ENCODE measurements at places on chromosomes 7 and 10. TPM values are rescaled to one million over a fixed set of nuclear protein-coding genes. Genes with fewer than 3 reads are reported as not detected.

Gene MMD2
- total RNA-seq: not detected

Gene PAPOLB
- not detected for total RNA-seq

Gene ACHE
- total RNA-seq: 0.54 TPM

Gene TUBB8
- total RNA-seq: 0.13 TPM

Gene HHEX
- 42.2 TPM for total RNA-seq

Gene ZNF853
- 0.07 TPM for total RNA-seq

Gene FAM25G
- not detected for total RNA-seq

Gene CTAGE4
- not detected for total RNA-seq

Gene GFRA1
- 3.7 TPM for total RNA-seq

Gene MOGAT3
- not detected for total RNA-seq

Gene SPDYE2
- not detected for total RNA-seq

Gene CYP2C19
- total RNA-seq: not detected

Gene KLF14
- not detected for total RNA-seq

Gene CDC14C
- total RNA-seq: not detected

Gene TRIM50
- total RNA-seq: not detected

Gene KLHL7
- 23.8 TPM for total RNA-seq

Gene SPDYE1
- total RNA-seq: not detected

Gene FAM13C
- 0.73 TPM for total RNA-seq

Gene OLAH
- 2.5 TPM for total RNA-seq

Gene GNG11
- 196 TPM for total RNA-seq

Gene ELMO1
- total RNA-seq: 13.6 TPM

Gene NEUROD6
- total RNA-seq: not detected

Gene HOXA9
- total RNA-seq: 24.6 TPM

Gene RASA4B
- 4.6 TPM for total RNA-seq

Gene ZNF107
- total RNA-seq: 2.1 TPM

Gene ANKRD30A
- total RNA-seq: not detected

Gene TMEM236
- 0.80 TPM for total RNA-seq

Data from mammary microvascular endothelial cell (primary cell).